ENCODE measurements at places on chromosomes 2 and 18.
A peak's percentile ranks its signal among the peaks of the same experiment; 100 is the strongest.

DNA sequence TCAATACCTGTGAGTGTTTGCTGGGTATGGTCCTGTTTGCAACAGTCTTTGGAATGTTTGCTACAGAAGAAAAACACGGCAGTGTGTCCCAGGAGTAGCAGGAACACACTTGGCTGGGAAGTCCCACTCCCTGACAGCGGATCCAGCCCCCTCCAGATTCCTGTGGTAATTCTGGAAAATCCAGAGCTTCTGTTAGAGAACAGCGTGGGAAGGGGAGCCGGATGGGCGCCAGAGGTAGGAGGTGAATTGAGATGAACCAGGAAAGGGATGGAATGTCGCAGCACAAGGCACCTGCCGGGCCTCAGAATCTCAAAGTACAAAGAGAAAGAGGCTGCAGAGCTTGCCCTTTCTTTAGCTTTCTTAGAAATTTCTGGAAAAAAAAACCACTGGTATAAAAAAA lies 221.9 kb downstream of the MYT1L start:
- no peak for DNase-seq

GRCh38 chr2:20391951-20392699 lies 41.5 kb upstream of the PUM2 start:
- no peak for DNase-seq

DNA sequence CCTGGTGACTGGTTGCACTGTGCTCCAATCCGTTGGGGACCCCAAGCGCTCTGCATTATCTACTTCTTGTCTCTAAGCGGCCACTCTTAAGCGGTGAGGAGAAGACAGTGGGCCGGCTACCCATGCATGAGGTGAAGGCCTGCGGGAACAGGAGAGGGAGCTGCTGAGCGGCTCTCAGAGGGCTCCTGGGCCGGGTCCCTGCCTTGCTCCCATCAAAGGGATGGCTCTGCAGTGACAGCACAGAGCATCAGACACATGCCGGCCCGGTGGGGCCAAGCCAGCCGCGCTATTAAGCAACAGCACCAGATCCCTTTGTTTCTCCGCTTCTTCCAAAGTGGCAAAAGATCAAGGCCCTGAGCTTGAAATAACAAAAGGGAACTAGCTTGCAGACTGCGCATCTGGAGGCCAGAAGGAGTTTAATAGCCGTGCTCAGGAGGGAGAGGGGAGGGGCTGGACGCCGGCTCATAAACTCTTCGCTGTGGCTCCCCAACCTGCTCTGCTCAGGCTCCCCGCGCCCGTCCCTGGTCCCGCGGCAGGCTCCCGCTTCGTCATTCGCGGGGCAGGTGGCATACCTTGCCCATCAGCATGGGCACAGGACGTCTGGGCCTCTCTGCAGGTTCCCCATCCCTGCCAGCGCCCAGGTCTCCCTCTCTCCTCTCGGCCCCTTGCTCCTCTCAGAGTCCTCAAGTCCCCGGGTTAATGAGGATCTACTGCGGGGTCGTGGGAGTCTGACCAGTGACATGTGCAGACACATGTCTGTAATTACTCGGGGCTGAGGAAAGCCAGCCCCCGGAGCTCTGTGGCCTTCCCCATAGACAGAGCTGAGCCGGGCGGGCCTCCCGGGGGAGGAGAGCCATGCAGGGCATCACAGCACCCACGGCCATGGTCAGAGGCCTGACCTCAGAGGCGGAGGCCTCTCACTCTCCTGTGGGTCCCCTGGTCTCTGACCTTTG lies 96.7 kb downstream of the ASB1 start:
- DNase-seq = no peak

- DNase-seq = no peak
Measured at GRCh38 chr2:201642086-201642578, 1.2 kb downstream of the TMEM237 start.

DNA sequence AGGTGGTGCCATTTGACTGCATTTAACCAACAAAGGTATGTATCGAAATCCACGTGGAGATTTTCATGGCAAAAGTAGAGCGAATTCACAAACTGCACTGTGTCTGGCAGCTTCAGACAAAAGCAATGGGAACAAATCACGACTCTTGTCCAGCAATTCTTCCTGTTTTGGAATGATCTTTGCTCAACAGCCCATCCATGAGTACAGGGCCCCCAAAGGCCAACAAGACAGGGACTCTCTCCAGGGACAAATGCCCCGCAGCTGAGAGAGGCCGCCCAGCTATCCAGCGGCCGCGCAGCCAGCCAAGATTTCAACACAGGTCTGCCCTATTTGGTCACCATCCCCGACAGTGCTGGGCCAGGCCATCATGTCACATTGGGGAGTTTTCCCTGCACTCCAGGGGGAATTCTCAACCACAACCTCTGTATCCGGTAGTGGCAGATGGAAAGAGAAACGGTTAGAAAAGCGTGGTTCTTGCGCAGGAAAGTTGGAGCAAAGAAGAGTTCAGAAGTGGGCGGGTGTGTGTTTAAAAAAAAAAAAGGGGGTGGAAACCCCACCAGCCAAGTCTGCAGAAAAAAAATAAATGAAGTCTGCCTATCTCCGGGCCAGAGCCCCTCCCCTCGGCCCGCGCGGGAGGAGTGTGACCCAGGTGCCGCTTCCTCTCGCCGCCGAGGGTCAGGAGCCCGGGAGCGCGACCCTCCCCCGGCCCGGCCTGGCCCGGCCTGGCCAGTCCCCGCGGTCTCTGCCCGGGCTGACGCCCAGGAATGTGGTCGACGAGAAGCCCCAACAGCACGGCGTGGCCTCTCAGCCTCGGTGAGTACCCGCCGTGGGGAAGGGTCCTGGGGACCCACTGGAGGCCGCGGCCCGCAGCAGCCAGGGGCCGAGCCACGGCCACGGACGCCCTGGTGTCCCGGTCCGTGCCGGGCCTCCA lies at the start of gene GYPC:
Gene GYPC, plus strand, starts transcription at position 659 of the 931 bp plus-strand sequence. Its CDS starts 106 bp downstream, at position 765.
- peak; percentile 92 for DNase-seq

GRCh38 chr18:22713511-22713910 lies 219.6 kb upstream of the RBBP8 start:
- DNase-seq = no peak

DNA sequence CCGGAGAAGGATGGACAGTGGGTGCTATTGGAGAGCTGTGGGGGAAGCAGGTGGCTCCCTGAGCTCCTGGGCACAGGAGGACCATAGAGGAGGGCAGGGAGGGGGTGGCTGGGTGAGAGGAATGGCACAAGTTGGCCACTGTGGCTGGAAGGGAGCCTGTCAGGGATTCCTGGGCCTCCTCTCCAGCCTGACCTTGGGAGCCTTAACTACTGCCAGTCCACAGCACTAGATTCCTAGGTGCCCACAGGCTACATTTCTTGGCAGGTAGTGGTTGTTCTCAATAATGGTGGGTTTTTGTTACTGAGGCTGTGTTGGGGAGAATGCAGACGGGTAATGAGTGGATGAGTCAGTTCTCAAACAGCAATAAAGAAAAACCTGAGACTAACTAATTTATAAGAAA lies 26.0 kb downstream of the EFHD1 start:
- DNase-seq = no peak

Data from coronary artery (tissue), 2 donors.